Activated CD8-positive, alpha-beta memory T cell treated with anti-CD3 and anti-CD28 coated beads, Interleukin-2, amount 50 U/mL, for 4 hours (primary cell): ENCODE measurements at places on chromosomes 5 and 9.

- DNase-seq, result no peak
Measured at GRCh38 chr5:170221327-170221741, 11.5 kb upstream of the C5orf58 start.

GRCh38 chr5:167916261-167916691 lies 375.2 kb upstream of the WWC1 start:
- no peak for DNase-seq

GRCh38 chr5:84265130-84265529 lies 119.5 kb downstream of the EDIL3 start:
- no peak for DNase-seq

GRCh38 chr5:55037046-55037771 lies 13.2 kb downstream of the GZMK start:
- peak; percentile 49 for DNase-seq

DNA sequence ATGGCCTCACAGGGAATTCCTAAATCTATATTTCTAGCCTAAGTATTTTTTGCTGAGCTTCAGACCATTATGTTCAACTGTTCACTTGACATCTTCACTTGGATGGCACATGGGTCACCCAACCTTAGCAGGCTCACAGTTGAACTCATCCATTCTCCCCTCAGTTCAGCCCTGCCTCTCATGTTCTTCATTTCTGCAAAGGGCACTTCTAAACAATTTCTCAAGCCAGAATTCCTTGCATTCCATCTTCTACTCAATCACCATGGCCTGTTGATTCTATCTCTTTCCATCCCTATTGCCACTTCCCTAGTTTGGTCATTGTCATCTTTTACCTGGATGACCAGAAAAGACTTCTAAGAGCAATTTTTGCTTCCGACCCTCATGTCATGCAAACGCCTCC lies 7.3 kb upstream of the RGS3 start:
- no peak for DNase-seq

GRCh38 chr5:67002832-67003684 lies 193.5 kb downstream of the CD180 start:
- no peak for DNase-seq

DNA sequence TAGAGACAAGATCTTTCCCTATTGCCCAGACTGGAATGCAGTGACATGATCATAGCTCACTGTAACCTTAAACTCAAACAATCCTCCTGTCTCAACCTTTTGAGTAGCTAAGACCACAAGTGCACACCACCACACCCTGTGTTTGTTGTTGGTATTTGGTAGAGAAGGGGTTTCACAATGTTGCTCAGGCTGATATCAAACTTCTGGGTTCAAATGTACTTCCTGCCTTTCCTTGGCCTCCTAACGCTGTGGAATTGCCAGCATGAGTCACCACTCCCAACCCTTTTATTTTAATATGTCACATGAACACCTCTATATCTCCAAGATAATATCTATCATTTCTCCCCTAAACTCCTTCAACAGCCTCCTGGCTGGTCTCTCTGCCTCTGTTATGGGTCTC lies 719.0 kb downstream of the PTPRD start:
- no peak for DNase-seq

GRCh38 chr5:145824040-145824439 lies 11.1 kb downstream of the PRELID2 start:
- no peak for DNase-seq

DNA sequence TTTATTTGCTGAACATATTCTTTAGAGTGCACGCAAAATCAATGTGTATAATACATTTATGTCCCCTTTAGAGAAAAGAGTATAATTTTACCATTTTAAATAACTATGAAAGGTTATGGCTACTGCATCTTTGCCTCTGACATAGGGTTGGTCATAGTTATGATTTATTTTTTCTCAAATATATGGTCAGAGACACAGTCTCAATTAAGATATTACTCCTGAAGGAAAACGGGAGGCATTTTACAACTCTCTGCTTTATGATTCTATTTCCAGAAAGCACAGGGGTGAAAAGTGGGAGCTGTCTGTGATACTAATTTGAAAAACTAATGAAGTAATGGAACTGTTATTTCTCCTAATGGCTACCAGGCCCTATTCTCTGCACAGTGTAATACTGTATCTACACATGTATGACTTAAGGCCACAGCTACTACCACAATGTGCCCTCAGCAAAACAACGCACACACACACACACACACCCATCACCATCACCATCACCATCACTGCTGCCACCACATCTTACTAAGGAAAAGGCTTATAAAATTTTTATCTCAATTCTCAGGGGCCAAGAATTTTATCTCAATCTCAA lies 262.9 kb downstream of the EFNA5 start:
- DNase-seq, result no peak

GRCh38 chr5:953535-954449 lies 54.8 kb upstream of the NKD2 start:
- DNase-seq, result no peak

DNA sequence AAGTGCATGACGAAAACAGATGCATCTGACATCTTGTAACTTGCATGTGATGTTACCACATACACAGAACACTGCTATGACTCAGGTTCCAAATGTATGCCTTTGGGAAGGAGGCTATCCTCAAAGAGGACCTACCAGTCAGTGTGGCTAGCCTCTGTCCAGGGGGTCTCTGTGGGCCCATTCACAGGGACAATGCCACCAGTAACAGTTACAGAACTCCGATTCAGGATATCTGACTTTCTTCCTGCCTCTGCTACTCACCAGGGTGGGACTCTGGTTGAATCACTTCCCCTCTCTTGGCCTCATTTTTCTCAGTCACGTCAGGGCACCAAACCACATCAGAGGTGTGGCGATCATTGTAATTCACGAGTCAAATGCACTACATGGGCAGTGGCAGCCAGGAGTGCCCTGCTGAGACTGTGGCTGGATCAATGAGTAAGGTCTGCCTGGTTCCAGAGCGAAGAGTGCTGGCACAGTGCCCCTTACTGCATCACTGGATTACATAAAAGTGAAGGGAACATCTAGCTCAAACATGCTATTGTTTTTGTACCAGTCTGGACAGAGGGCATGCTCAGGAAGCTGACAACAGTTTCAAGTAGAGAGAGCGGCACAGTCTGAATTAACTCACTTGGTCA lies 13.2 kb downstream of the ATOX1 start:
- peak; percentile 33 for DNase-seq

- DNase-seq, result no peak
Measured at GRCh38 chr9:93952784-93953495, 2.2 kb downstream of the BARX1 start.

DNA sequence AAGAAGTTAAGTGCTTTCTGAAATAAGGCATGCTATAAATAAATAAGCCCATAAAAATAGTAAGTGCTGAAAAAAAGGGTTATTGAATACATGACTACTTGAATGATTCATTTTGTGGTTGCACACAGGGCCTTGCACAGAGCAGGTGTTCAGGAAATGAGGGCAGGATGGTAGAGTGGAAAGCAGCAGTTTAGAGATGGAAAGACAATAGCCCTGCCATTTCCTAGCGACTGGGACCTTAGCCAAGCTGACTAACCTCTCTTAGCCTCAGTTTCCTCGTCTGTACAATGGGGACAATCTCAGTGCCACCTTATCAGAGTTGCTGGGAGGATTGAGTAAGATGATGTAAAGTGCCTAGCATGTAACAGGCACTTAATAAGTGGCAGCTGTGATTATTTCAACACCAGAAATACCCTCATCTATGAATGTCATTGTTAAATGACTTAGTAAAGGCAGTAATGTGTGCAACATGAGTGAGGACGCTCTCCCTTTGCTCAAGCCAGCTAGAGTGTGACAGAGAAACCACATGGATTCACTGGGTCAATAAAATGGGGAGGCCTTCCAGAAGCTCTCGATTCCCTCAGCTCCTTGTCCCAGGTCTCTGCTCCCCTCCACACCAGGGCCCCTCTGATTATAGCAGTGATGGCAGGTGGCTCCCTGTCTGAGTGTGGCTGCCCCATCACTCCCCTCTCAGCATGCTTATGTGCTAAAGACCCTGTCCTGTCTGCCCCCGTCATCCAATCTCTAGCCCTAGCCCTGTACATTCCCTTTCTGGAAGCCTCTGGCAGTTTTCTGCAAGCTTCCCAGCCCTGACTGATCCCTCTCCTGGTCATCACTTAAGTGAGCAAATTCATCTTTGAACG lies 16.0 kb upstream of the PHF19 start:
- peak; percentile 55 for DNase-seq

GRCh38 chr9:132014218-132014805 lies 65.4 kb downstream of the MED27 start:
- no peak for DNase-seq

- DNase-seq, result no peak
Measured at GRCh38 chr9:121645003-121645402, 6.4 kb upstream of the DAB2IP start.

DNA sequence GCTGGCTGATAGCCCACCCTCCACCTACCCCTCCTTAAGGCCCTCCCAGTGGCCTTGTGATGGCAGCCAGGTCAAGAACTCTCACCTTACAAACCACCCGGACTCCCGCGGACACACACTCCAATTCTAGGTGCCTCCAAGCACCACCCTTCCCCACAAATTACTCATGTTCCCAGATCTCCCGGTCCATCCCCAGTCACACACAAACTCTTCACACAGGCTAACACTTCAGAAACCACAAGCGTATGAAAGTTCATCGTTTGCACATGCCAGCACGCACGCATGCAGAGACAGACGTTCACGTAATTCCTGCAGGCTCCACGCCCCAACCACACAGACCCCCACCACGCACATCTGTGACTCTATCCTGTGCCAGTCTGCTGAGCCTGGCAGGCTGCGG lies 18.0 kb downstream of the NR5A1 start:
- no peak for DNase-seq

DNA sequence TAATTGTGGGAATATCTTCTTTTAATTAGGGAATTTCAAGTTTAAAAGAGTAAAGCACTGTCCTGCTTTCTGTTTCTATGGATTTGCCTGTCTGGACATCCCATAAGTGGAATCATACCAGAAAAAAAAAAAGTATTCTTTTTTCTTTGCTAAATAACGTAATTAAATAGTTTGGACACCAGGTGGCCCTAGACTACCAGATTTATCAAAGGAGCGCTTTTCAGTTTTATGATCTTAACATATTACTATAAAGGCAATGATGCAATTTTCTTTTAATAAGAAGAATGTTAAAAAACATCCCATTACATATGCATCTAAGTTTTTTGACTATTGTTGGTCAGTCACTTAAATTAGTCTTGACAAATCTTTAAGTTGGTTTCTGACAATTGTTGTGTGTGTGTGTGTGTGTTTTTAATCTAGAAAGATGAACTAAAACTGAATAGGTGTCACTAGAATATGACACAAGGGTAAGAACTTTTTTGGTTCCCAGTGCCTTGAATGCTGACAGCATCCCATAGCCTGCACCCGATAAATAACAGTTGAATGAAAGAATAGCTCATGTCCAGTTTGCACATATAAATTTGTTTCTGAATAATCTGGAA lies 49.5 kb downstream of the C5orf22 start:
- no peak for DNase-seq

DNA sequence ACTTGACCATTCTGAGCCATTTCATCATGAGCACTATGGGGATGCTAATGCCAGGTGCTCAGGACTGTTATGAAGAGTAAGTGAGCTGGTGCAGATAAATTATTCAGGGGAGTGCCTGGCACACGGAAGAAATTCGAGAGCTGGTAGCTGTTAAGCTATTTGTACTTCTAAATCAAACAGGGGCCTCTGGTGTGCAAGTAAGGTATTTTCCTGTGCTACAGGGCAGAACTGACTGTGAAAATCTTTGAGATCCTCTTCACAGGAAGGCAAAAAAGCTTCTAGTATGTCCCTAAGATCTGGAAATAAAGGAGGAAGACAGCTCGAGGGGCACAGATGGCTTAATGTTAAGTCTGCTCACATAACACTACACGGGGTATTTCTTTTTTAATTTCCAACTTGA lies 106.3 kb upstream of the SPOCK1 start:
- DNase-seq, result no peak

DNA sequence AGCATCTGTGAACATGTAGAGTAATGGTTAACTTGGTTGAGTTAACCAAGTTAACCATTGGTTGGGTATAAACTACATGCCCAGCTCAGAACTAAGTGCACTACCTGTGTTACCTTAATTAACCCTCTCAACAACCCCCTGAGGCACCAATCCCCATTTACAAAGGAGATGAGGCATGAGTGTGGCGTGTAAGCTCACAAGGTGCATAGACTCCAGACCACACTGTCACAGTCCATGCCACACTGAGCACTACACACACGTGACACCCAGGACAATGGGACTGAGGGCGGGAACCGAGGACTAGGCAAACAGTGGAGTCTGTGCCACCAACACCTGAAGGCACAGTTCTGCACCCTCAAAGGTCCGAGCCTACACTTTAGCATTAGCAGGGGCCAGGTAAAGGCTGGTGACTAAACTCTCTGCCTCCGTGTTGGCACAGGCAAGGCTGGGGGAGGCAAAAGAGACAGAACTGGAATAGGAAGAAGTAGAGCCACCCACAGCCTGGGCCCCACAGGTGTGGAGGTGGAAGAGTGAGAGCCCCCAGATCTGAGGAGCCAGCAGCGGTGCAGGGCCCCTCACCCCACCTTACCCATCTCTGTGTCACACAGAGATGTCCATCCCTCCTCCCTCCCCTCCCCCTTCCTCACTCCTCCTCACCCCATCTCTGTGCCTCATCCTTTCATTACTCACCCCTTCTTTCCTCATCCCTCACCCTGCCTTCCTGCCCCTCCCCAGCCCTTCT lies 2.2 kb upstream of the DNAJB5 start:
- DNase-seq, result peak; percentile 29

DNA sequence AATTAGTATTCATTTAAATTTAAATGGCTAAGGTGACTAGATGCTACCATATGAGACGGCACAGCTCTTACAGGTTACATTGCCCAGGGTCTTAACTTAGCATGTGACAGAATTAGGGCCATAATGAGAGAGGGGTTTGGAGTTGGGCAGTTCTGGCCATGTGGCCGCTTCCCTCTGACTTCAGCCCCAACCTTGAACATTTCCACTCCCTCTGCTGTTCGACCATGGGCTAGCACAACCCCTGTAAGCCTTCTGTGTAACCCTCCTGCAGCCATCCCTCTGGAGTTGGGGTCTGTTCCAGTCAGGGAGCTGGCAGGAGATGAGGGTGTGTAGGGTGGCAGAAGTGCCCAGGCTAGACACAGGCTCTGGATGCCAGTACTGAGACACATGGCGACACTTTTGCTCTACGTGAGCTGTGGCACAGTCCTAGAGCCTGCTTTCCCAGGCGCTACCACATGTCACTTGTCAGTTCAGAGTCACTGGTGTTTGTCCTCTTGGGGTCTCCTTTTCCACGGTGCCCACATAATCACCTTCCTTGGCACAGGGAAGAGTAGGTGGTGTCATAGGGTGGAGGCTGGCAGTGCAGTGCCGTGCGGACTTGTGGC lies 128.7 kb upstream of the PITX1 start:
- DNase-seq, result no peak

GRCh38 chr9:111615928-111616327 lies 15.2 kb upstream of the DNAJC25 start:
- no peak for DNase-seq

DNA sequence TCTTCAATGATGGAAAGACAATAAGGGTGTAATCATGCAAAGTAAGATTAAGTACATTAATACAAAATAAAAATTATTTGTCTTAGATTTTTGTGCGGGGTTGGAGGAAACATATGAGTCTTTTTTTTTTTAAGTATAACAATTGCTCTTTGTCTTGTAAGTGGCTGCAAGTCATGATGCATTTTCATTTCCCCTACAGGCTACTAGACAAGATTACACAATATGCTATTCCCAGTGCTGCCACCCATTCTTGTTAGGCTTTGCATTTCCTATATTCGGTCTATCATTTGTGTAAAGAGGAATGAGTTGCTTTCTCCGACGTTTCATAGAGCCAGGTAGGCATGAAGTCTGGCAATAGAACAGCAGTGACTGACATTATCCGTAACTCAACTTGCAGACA lies 294.2 kb upstream of the CYLC2 start:
- DNase-seq, result no peak
